Naive thymus-derived CD4-positive, alpha-beta T cell (primary cell): ENCODE measurements at places on chromosomes 5 and 9.

DNA sequence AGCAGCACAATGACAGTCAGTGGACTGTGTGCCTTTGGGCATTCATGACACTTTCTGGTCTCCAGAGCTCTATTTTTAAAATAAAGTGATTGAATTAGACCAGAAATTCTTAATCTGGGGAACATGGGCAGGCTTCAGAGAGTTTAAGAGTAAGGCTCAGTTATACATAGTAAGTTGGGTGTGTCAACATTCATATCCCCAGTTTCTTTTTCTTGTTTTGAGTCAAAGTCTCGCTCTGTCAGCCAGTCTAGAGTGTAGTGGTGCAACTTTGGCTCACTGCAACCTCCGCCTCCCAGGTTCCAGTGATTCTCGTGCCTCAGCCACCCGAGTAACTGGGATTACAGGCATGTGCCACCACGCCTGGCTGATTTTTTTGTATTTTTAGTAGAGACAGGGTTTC lies 13.7 kb upstream of the KIF4B start:
- H3K27ac ChIP-seq = no peak overlapping the region
- no peak overlapping the region for H3K4me3 ChIP-seq
- H3K36me3 ChIP-seq = no peaks in the 10 kb centered on the region
- no peak for DNase-seq

DNA sequence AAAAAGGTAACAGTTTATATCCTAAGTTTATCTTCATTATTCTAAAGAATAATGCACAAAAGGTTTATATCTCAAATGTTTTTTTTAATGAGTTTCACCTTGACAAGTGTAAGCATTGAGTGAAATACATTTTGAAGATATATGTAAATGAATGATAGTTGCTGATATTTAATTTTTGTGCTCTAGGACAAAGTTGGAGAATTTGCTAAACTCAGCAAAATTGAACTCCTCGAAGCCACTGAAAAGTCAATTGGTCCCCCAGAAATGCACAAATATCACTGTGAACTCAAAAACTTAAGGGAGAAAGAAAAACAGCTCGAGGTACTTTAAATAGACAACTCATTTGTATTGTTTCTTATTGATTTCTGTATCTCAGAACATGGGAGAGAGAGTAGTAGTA lies 19.5 kb downstream of the SMC5 start:
- no peaks in the 10 kb centered on the region for H3K4me1 ChIP-seq
- H3K27me3 ChIP-seq = no peaks in the 10 kb centered on the region
- no peak for DNase-seq
- H3K27ac ChIP-seq = no peak overlapping the region

GRCh38 chr9:108607607-108608006 lies 248.2 kb downstream of the ACTL7B start:
- H3K4me3 ChIP-seq = no peak overlapping the region
- H3K27ac ChIP-seq = no peak overlapping the region
- no peaks in the 10 kb centered on the region for H3K36me3 ChIP-seq
- no peaks in the 10 kb centered on the region for H3K27me3 ChIP-seq
- H3K4me1 ChIP-seq = no peaks in the 10 kb centered on the region

GRCh38 chr5:19555436-19555835 lies 432.6 kb downstream of the CDH18 start:
- no peak overlapping the region for H3K27ac ChIP-seq
- DNase-seq = no peak
- H3K4me1 ChIP-seq = no peaks in the 10 kb centered on the region
- no peaks in the 10 kb centered on the region for H3K36me3 ChIP-seq

DNA sequence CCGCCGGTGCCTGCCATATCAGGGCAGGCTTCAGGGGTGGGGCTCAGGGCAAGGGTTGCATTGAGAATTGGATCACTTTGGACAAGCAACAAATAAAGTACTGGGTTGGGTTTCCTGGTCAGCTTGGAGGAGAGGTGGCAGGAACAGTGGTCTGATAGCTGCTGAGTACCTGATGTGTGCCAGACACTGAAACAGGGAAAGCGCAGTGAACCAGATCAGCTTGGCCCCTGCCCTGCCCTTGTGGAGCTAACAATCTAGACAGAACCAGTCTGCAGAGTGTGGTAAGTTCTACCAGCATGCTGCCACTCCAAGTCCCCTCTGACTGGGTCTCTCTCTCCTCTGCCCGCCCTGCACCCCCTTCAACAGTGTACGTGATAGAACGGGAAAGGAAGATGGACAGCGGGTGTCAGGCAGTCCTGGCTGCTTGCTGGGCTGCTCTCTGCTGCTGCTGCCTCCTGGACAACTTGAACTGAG lies 53.4 kb downstream of the CYSTM1 start:
- no peak for DNase-seq
- no peaks in the 10 kb centered on the region for H3K36me3 ChIP-seq
- H3K27me3 ChIP-seq = no peaks in the 10 kb centered on the region
- no peaks in the 10 kb centered on the region for H3K4me1 ChIP-seq
- no peak overlapping the region for H3K4me3 ChIP-seq

DNA sequence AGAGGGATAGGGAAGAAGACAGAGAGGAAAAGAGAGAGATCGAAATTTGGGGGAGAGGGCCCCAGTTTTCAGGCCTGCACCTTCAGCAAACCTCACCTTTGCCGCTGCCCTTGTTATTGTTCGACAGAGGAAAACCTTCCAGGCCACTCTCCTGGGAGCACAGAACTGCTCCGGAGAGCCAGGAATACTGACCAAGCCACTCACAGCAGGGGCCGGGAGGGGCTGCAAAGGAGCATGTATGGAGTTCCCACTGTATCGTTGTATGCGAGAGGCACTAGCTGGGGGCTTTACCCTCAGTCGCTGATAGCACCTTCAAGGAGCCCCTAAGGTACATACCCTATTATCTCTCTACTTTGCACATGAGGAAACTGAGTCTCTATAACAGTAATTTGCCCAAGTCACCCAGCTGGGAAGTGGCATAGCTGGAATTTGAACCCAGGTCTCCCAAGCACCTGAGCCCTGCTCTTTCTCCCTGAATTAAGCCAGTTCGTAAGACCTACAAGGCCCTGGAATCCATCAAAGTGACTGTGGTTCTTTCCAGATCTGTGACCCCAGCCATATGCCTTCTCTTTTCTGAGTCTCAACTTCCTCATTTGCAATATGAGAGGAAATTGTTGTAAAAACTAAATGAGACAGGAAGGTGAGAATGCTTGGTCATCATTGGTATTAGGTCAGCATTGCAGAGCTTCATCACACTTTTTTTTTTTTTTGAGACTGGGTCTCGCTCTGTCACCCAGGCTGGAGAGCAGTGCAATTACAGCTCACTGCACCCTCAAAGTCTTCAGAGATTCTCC lies 21.0 kb upstream of the FOXE1 start:
- H3K27ac ChIP-seq = no peak overlapping the region
- H3K36me3 ChIP-seq = no peaks in the 10 kb centered on the region
- H3K4me3 ChIP-seq = no peak overlapping the region
- H3K27me3 ChIP-seq = no peaks in the 10 kb centered on the region
- DNase-seq = no peak
- H3K4me1 ChIP-seq = no peaks in the 10 kb centered on the region

DNA sequence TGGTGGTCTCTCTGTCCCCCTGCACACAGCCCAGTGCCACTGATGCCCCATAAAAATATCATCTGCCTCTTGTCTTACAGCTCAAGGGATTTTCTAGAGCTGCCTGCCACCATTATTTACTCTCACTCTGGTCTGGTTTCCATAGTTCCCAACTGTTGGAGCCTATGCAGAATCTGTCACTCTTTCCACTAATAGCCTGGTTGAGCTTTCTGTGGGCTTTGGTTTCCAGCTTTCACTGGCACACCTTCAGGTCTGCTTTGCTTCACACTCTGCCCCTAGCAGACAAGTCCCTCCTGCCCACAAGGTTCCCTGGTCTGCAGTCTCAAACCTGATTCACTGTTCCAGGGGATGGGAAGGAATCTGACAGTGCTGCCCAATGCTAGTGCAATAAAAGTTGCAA lies 103.0 kb upstream of the FTMT start:
- H3K4me1 ChIP-seq = no peaks in the 10 kb centered on the region
- no peaks in the 10 kb centered on the region for H3K36me3 ChIP-seq
- H3K27me3 ChIP-seq = no peaks in the 10 kb centered on the region
- no peak overlapping the region for H3K4me3 ChIP-seq

GRCh38 chr9:115098226-115098965 lies 19.6 kb downstream of the TNC start:
- H3K27me3 ChIP-seq = no peaks in the 10 kb centered on the region
- H3K4me1 ChIP-seq = no peaks in the 10 kb centered on the region
- no peak overlapping the region for H3K4me3 ChIP-seq
- DNase-seq = no peak
- H3K27ac ChIP-seq = no peak overlapping the region
- H3K36me3 ChIP-seq = no peaks in the 10 kb centered on the region

GRCh38 chr9:75369989-75370388 lies 281.7 kb downstream of the OSTF1 start:
- no peak for DNase-seq
- H3K27ac ChIP-seq = no peak overlapping the region
- H3K36me3 ChIP-seq = no peaks in the 10 kb centered on the region
- no peaks in the 10 kb centered on the region for H3K4me1 ChIP-seq

DNA sequence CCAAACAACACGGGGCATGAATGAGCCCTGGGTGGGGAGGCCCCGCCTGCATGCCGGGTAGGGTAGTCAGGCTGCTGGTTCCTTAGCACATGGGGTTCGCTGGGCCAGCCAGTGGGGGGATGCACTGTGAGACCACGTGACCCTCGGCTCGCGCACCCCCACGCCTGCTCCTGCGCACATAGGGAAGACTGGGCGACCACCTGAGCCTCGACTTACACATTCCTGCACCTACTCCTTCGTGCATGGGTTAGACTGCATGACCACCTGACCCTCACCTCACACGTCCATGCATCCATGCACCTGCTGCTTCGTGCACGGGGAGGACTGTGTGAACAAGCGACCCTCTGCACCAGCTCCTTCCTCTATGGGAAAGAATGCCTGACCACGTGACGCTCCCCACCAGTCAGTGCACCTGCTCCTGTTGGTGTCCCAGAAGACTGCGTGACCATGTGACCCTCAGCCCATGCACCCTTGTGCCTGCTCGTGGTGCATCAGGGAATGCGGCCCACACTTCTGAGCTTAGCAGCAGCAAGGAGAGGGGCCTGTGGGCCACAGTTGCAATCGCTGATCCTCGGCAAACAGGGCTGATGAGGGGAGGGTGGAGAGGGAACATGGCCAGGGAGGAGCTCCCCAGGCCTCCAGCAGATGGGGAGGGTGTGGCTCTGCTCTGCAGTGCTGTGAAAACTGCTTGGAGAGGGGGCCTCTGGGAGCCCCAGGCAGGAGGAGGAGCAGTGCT lies 18.1 kb downstream of the LPCAT1 start:
- H3K4me1 ChIP-seq = peaks cover 36% of the 10 kb centered on the region
- no peak for DNase-seq
- no peak overlapping the region for H3K27ac ChIP-seq
- no peak overlapping the region for H3K4me3 ChIP-seq

GRCh38 chr9:118575341-118576070 lies 793.7 kb downstream of the BRINP1 start:
- no peaks in the 10 kb centered on the region for H3K4me1 ChIP-seq
- H3K4me3 ChIP-seq = no peak overlapping the region
- no peak for DNase-seq
- H3K36me3 ChIP-seq = no peaks in the 10 kb centered on the region

DNA sequence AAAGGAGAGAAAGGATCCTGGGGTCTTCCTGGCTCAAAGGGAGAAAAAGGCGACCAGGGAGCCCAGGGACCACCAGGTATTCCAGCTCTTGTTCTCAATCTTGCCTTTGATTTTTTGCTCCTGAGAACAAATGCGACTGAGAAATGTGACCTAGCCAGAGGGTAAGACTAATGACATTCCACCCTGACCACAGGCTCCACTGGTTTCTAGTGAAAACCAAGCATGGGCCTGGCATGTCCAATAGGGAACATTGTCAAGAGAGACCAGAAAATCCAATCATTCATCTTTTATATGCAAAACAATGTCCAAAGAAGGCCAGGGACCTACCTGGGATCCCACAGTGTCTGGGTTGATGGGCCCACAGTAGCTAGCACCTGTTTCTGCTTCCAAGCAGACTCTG lies 50.3 kb upstream of the TGFBR1 start:
- no peaks in the 10 kb centered on the region for H3K36me3 ChIP-seq
- DNase-seq = no peak
- no peak overlapping the region for H3K27ac ChIP-seq

DNA sequence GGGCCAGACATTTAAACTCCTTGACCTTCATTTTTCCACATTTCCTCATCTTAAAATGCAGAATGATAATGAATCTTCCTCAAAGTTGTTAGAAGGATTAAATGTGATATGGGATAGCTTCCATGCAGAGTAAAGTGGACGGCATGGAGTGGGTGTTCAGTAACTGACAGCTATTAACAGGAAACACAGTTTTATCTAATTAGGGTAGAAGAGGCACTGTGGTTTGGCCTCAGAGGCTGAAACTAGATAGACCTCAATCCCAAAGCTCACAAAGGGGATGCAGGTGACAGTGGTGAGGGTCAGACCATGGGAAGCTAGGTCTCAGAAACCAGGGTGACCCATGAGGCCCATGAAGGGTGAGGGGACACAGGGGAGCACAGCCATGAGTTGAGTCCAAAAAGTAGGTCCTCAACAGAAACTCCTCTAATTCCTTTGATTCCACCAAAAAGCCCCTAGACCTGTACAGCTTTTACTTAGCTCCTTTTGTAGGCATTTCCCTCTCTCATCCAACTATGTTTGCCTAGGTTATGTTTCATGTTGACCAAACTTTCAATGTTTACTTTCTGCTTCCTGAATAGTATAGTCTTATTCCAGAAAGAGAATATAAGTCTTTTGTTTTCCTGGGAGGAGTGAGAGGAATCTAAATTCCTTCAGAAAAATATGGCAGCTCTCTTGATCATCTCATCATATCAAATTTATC lies 27.9 kb upstream of the GLDC start:
- H3K36me3 ChIP-seq = no peaks in the 10 kb centered on the region
- H3K4me3 ChIP-seq = no peak overlapping the region
- no peaks in the 10 kb centered on the region for H3K27me3 ChIP-seq
- H3K27ac ChIP-seq = no peak overlapping the region

- no peak for DNase-seq
- H3K4me3 ChIP-seq = no peak overlapping the region
- H3K4me1 ChIP-seq = no peaks in the 10 kb centered on the region
- H3K27ac ChIP-seq = no peak overlapping the region
- H3K36me3 ChIP-seq = no peaks in the 10 kb centered on the region
Observed at GRCh38 chr9:78314953-78315870, 18.3 kb downstream of the PSAT1 start.

DNA sequence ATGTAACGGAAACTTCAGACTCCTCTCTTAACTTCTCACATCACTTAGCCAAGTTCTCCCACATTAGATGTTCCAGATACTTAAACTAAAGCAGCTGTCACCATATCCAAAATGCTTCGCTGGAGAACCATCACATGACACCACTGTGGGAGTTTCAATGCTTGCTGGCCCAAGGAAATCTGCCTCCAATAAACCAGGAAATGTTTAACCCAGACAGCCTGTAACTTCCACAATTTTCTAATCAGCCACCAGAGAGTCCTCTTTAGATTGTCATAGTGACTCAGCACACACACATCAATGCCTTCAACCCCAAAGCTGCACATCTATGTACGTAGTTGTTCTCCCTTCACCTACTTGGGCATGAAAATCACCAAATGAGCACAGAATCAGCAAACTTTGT lies 118.7 kb downstream of the LPAR1 start:
- H3K27me3 ChIP-seq = no peaks in the 10 kb centered on the region
- DNase-seq = no peak
- no peak overlapping the region for H3K4me3 ChIP-seq
- no peaks in the 10 kb centered on the region for H3K4me1 ChIP-seq

GRCh38 chr9:26066237-26066636 lies 388.0 kb upstream of the TUSC1 start:
- H3K27ac ChIP-seq = no peak overlapping the region
- no peaks in the 10 kb centered on the region for H3K36me3 ChIP-seq
- no peak overlapping the region for H3K4me3 ChIP-seq

GRCh38 chr5:141182248-141182647 lies at the start of gene PCDHB16:
Gene PCDHB16, plus strand, starts transcription at chr5:141182387. Its CDS starts 173 bp downstream, at chr5:141182560.
- no peak within 1 kb of the TSS for H3K4me3 ChIP-seq
- no peaks in the 10 kb centered on the region for H3K36me3 ChIP-seq
- no peaks in the 10 kb centered on the region for H3K4me1 ChIP-seq
- H3K27me3 ChIP-seq = no peaks in the 10 kb centered on the region
